ENCODE measurements at places on chromosomes 7 and 10.

- no peak for DNase-seq
Measured at GRCh38 chr10:1641402-1641801, 95.9 kb downstream of the ADARB2 start.

GRCh38 chr10:108662975-108663374 lies 1260.3 kb downstream of the XPNPEP1 start:
- DNase-seq: no peak

DNA sequence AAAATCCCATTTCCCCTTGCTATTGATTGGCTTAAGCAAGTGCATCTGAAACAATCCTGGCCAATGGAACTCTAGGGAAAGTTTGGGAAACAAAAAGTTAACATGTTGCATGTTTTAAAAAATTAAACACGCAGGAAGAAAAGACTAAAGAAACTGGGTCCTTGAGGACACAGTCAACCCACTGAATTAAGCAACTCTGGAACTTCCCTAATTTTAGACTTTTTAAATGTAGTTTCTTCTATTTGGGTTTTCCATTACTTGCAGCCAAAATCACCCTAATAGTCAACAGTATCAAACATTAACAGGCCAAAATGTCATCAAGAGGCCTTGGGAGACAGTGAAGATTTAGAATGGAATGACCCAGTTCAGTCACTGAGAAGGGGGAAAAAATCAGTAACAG lies 40.6 kb downstream of the OSBPL3 start:
- DNase-seq: no peak

DNA sequence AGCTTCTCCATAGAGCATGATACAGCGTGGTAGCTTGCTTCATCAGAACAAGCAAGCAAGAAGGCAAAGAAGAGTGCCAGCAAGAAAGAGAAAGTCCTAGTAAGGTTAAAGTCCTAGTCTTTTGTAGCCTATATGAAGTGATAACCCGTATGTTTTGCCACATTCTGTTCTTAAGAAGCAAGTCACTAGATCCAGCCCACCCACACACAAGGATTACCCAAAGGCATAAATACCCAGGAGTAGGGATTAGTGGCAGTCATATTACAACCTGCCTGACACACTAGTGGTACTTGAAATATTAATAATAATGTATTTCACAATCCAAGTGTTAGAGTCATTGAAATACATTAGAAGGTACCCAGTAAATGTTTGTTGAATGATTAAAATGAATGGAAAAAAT lies 285.5 kb downstream of the HPSE2 start:
- no peak for DNase-seq

DNA sequence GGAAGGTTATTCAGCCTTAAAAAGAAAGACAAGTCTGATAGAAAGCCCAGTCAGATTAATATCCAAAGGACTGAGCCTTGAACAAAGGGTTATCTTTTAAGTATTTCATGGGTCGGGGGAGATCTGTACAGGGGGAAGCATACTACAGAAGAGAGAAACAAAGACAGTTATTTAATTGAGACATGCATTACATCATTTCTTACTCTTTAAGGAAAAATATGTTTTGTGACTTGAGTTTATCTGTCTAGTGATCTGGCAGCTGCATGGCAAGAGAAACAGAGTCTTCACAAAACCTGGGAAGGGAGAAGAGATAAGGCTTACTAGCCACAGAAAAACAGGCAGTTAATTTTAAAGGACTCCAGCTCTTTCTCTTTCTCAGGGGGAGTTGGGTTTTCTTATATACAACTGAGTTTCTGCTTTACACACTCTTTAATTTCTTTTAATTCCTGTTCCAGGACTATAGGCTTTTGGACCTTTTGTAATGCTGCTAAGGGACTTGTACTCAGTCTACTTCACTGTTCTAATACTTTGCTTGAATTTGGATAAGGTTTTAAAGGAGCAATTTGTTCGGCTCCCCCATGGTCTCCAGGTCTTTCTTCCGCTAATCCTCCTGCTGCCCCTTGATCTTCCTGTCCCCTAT lies 20.9 kb upstream of the CYP3A43 start:
- DNase-seq: no peak

- no peak for DNase-seq
Measured at GRCh38 chr10:18615618-18616017, 35.8 kb downstream of the NSUN6 start.

GRCh38 chr10:102001435-102002068 lies 54.4 kb downstream of the ARMH3 start:
- no peak for DNase-seq

GRCh38 chr7:7768977-7769709 lies 50.7 kb upstream of the RPA3 start:
- no peak for DNase-seq

DNA sequence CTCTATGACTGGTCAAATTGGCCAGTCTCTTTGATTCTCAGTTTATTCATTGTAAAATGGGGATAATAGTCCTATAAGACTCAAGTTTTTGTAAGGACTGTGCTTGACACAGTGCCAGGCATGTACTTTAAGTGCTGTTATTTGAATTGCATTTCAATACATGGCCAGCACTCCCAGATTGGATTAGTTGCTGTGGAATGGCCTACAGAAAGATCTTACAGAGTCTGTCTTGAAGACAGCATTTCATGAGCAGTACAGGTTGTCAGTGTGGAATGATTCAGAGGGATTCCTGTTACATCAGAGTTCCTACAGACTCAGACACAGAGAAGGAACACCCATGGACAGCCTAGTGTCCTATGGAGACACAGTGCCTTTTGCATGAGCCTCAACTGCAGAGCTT lies 238.1 kb upstream of the BMPER start:
- no peak for DNase-seq

DNA sequence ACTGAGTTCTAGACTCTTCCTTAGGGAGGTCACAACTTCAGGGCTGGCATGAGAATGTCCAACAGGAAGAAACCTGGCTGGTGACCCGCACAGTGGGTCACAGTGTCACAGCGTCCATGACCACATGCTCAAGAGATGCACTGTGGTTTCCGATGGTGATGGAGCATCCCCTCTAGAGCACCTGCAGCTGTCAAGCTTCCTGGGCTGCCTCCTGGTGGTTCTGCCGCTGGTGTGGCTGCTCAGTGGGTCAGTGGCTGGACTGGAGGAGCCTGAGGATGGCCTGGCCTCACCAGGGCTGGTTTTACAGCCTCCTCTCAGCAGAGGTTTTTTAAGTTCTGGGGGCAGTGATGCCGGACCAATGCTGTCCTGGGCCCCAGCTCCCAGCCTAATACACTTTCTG lies 149.3 kb downstream of the SH3PXD2A start:
- no peak for DNase-seq
